NCI-H2227 treated with DMSO at 0.1 percent for 48 hours (cell line): ENCODE measurements at places on chromosomes 5 and 9.

DNA sequence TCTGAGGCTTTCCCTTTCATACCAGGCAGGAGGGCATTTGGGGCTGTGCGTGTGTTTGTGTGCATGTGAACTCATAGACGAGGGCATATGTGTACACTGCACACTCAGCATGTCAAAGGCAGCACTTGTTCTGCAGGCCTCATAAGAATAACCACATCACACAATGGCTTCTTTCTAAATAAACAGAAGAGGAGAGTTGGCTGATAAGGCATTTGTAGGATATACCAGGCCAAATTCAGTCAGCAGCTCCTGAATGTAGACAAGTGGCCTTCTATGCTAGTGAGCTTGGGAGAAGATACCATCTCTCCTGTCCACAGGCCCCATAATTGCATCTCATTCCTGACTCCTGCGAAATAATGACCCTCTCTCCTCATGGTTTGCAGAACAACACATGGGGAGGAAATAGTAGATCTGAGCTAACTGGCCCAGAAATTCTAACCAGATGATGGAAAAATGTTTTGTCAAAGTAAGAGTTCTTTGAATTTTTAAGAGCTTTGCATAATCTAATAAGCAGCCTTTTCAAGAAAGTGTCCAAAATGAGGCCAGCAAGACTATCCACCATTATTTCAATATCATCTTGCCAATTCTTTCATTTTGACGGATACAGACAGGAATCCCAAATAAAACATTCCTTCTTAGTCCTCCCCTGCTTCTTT, 60.5 kb upstream of the GAS1 start:
- DNase-seq: no peak

DNA sequence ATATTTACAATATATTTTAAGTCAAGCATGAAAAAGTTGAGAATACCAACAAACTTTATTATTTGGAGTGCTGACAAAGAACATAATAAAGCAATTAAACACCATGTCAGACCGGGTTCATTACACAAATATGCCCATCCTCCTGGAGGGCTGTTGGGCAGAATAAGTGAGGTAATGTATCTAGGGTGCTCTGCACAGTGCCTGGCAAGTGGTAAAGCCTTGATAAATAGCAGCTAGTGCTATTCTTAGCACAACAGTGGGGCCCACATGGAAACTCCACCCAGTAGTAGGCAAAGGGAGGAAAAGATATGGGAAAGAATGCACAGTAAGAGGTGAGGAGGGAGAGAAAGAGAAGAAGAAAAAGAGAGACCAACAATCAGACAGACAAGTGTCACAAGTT, 97.7 kb downstream of the SLC1A3 start:
- no peak for DNase-seq

DNA sequence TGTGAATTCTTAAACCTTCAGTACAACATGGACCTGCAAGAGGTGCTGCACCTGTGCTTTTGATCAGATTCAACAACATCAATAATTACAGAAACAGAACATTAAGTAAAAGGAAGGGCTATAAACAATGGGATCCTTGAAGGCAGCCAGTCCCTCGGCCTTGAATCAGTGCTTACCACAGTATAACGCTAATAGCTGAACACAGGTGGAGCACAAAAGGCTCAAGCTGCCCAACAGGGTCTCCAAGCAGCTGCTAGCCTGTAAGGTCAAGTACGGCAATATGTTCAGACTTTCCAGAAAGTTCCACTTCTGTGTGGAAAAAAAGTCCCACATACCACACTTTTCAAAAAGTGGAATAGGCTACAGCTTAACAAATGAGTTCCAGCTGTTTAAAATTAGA, 61.9 kb upstream of the ITGA1 start:
- DNase-seq: peak; percentile 5

GRCh38 chr5:63050916-63051315, 472.3 kb downstream of the LRRC70 start:
- DNase-seq: no peak

GRCh38 chr5:84361572-84361971, 23.1 kb downstream of the EDIL3 start:
- no peak for DNase-seq

GRCh38 chr5:57764479-57765089, 282.0 kb upstream of the ACTBL2 start:
- no peak for DNase-seq

DNA sequence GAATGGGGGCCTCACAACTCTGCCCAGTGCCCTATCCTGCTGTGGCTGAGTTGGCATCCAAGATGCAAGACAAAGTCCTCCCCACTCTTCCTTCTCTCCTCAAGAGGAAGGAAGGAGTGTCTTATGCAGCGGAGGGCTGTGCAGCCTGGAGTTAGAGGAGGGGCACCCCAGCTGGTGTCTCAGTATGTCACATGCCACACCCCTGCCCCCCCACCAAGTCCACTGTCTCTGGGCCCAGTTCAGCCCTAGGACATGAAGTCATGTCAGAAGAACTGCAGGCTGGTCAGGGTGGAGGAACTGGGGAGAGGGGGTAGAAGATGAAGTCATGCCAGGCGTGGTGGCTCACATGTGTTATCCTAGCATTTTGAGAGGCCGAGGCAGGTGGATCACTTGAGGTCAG, 28.0 kb upstream of the SLC28A3 start:
- no peak for DNase-seq

DNA sequence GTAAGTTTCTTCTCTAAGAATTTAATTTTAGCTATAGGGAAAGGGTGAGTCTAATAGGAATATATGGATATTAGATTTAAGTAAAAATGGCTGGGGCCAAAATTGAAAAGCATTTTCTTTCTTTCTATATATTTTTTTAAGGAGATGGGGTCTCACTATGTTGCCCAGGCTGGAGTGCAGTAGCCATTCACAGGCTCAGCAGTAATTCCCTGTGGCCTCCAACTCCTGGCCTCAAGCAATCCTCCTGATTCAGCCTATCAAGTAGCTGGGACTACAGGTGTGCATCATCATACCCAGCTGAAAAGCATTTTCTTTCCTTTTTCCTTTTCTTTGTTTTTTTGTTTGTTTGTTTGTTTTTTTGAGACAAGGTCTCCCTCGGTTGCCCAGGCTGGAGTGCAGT, 41.1 kb downstream of the CSNK1A1 start:
- DNase-seq: no peak

- DNase-seq: peak; percentile 45
Measured at GRCh38 chr5:146048994-146049703, 56.2 kb downstream of the PLAC8L1 start.

DNA sequence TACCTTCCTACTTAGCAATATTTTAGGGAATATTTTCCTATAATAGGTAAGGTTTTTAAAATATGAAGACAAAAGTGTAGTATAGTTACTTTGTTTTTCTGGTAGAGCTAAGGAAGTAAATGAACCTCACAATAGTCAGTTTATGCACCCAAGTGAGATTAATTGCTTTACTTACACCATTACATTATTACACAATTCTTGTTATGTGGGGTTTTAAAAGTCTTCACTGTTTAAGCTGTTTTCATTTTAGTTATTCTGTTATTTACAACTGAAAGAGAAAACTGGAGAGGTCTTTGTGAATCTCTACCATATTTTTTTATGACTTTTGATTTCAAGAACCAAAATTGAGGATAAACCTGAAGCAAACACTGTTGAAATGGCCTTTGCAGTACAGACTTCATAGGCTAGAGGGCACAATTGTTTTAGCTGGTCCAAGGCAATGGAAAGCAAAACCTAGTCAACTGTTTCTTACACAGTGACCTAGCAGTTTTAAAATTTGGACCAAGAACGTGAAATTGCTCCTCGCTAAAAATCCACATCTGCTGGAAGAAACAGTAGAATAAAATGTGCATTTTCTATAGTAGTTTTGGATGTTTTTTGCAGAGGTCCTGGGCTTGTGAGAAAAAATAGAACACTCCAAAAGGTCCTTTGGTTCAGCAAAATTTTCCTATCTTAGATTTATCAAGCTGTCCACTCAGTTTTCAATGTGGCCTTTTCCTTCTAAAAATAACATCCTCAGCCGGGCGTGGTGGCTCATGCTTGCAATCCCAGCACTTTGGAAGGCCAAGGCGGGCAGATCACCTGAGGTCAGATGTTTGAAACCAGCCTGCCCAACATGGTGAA, 66.4 kb upstream of the FER start:
- DNase-seq: peak; percentile 34

DNA sequence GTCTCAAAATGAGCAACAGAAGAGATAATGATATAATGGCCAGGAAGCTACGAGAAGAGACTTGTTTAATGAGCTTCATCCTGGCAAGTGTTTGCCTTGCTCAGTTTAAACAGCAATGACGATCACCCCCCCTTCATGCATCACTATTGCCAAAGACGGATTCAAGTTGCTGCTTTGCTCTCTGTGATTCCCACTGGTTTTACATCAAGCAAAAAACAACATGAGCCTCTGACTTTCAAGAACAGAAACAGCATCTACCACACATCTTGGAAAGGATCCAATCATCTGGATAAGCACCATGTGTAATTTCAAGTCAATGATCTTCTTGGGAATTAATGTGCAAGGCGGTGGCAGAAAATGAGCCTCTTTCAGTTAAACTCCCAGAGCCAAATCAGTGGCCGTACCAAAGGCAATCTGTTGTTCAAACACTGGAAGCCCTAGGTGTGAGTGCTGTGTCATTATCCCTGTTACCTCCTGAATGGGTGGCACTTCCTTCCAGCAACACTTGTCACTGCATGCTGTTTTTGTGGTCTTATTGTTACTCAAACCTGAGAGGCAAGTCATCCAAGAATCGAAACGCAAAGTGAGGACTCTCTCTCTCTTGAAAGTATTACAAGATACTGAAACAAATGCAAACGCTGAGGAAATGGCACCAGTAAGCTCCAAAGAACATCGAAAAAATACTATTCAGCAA, 72.8 kb downstream of the MED27 start:
- DNase-seq: peak; percentile 53

DNA sequence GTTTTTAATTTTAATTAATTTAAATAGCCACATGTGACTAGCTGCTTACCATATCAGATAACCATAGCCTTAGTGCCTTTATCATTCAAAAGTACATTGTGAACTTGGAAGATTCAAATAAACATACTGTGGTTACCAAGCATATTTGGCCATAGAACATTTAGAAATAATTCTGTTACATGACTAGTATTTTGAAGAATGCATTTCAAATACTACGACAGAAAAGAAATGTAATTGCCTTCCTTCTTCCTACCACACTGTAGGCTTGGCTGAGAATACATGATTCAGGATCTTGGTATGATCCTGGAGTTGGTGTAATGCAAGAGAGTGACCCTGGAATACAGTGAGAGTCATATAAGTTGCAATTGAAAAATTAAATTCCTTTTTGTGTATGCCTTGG, 109.7 kb upstream of the PCA3 start:
- no peak for DNase-seq

GRCh38 chr9:18855656-18856055, 177.4 kb downstream of the SAXO1 start:
- no peak for DNase-seq

GRCh38 chr5:180648658-180649296, 623 bp downstream of the FLT4 start:
- no peak for DNase-seq

DNA sequence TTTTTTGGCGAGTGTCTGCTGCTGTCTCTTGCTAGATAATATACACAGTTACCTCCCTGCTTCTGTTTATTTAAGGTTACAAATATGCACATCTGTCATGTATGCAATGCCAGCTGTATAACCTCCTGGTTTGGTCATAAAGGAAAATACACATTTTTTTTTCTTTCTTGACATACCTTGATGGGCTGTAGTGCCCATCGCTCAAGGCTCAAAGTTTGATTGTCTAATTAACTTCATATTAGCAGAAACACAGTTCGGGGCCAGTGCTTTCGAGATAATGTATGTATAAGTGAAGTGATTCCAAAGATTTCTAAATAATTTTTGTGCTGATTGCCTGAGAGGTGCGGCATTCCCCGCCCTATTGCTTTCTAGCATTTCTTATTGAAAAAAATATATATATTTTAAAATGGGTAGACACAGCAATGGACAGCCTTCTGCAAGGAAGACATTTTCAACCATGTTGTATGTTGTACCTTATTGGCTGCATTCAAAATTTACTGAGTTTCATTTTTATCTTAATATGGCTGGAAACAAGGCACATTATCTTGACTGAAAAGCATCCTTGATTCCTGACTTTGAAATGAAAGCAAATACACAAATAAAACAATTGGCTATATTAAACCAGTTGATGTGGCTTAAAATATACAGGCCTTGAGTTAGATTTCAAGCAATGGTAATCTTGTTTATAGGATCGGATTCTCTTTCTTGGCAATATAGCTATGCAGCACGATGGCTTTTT, 206.2 kb downstream of the MEF2C start:
- no peak for DNase-seq

DNA sequence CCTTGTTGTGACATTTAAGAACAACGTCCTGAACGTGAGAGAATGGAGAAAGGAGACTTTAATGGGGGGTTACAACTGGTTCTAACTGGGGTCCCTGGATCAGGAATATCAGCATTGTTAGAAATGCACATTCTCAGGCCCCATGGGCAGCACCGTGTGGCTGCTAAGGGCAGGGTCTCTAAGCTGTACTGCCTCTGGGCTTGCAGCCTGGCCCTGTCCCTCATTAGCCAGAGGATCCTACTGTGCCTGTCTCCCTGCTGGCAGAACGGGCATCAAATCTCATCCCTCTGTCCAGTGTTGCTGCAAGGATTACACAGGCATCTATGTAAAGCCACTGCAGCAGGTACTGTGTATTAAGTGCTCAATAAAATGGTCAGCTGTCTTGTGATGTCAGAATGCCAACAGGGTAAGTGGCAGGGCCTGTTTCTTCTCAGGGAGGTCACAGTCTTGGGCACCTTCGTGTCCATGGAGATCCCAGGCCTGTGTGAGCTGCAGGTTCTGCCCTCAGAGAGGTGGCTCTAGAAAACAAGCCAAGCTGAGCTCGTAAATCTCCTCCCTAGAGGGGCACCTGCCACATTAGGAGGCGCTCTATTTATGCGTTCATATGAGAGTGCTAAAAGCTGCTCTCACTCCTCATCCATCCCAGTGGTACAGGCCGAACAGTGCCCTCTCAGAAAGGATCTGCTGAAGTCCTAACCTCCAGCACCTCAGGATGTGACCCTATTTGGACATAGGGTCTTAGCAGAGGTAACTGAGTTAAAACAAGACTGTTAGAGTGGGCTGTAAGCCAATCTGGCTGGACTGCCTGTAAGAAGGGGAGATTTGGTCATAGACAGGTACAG, 210.5 kb downstream of the GADD45G start:
- no peak for DNase-seq

- no peak for DNase-seq
Measured at GRCh38 chr5:95718738-95719137, 12.4 kb upstream of the RHOBTB3 start.

GRCh38 chr5:113151641-113152379, 175.2 kb downstream of the DCP2 start:
- no peak for DNase-seq

- no peak for DNase-seq
Measured at GRCh38 chr5:142931896-142932686, 161.9 kb downstream of the ARHGAP26 start.
